ENCODE measurements at places on chromosomes 4 and X.

DNA sequence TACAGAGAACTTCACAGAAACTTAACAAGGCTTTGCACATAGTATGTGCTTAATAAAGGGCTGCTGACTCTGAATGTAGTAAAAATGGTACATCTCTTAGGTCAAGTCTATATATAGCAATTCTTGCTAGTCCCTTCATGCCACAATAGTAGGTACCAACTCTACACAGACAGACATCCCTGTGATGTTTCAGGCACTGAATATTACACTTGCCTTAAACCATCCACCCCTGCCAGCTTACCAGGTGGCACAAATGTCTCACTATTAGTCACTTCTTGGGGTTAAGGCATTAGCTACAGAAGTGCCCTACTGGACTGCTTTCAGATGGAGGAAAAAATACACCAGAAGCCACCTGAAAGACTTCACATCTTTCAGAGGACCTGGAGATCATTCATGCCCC, 86.3 kb upstream of the CITED1 start:
- no peak for DNase-seq

DNA sequence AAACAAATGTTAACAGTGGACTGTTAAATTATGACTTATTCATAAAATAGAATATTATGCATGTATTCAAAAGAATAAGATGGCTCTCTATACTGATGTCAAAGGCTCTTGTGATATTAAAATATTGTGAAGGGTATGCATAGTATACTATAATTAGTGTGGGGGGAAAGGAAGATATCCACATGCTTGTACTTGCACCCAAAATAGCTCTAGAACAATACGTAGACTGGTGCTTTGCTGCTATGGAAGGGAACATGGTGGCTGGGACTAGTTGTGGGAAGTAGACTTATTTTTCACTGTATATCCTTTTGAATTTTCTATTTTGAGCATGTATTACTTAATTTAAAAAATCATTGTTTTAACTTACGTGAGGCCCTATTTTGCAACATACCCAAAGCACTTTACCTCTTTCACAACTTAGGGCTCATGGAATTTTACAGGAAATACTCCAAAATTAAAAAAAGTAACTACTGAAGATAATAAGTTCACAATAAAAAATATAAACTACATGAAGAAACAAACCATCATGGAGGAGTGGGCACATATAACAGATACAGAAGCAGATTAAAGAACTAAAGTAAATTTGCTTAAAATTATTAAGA, 7.9 kb downstream of the PGRMC2 start:
- no peak for DNase-seq

DNA sequence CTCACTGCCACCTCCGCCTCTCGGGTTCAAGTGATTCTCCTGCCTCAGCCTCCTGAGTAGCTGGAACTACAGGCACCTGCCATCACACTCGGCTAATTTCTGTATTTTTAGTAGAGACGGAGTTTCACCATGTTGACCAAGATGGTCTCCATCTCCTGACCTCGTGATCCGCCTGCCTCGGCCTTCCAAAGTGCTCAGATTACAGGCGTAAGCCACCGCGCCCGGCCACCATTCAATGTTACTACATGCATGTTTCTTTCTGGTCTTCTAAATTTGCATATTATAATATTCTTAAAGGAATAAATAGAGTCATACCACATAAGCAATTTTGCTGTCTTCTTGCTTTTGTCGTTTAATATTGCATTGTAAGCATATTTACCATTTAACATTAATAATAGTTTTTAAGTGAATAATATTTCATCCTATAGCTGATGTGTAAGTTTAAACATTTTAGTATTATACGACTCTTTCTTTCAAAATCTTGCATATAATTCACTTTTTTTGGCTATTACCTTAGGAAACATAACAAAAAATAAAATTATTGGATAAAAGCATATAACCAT, 1270.4 kb downstream of the ADGRL3 start:
- no peak for DNase-seq

DNA sequence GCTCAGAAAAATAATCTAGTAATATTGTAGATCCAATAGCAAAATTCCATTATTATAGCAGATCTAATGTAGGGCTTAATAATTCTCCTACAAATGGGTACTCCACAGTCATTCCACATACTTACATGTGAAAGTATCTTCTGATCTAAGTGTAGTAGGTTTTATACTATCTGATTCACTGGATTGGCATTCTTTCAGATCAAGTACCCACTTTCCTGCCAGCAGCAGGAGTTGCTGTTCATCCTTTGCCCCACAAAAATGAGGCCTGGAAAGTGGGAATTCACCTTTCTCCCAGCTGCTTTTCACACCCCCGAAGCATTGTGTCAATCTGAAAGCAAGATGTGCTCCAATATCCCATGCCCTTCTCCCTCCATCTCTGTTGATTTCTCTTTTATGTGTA, 77.1 kb upstream of the RXFP1 start:
- no peak for DNase-seq

DNA sequence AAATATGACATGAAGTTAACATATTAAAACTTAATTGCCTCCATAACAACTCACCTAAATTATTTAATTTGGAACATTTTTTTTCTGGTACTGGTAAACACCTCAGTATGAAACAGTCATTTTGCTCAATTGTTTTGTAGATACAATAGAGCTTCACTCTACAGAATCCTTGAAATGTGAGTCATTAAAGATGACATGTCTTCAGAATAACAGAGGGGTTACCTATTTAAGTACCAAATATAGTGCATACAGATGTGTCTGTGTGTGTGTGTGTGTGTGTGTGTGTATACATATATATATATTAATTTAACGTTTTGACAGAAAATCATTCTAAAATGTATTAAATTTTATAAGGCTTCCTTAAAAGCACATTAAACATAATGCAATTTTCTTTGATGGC, 297.6 kb downstream of the INPP4B start:
- no peak for DNase-seq

DNA sequence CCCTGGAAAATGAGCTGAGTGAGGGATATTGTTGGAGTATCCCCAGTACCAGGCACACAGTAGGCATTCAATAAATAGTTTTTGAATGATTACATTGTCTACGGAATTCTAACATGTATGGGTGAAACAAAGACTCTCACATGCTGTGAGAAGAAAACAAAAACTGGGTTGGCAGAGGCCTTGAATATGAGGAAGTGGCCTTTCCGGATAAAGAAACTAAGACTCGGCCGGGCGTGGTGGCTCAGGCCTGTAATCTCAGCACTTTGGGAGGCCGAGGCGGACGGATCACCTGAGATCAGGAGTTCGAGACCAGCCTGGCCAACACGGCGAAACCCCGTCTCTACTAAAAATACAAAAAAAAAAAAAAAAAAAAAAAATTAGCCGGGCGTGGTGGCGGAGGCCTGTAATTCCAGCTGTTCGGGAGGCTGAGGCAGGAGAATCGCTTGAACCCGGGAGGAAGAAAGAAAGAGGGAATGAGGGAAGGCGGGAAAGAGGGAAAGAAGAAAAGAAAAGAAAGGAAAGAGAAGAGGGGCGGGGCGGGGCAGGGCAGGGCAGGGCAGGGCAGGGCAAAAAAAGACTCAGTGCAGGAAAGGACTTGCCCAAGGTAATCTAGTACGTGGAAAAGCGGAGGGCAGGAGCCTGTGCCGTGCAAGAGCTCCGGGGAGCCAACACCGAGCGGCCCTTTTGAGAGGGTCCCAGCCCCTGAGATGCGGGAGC, 689 bp upstream of the TMA16 start:
- DNase-seq, result no peak

GRCh38 chrX:81414630-81415029, 212.7 kb downstream of the SH3BGRL start:
- peak; percentile 1 for DNase-seq

GRCh38 chr4:179521952-179522351, 2079.7 kb upstream of the AGA start:
- DNase-seq, result no peak

DNA sequence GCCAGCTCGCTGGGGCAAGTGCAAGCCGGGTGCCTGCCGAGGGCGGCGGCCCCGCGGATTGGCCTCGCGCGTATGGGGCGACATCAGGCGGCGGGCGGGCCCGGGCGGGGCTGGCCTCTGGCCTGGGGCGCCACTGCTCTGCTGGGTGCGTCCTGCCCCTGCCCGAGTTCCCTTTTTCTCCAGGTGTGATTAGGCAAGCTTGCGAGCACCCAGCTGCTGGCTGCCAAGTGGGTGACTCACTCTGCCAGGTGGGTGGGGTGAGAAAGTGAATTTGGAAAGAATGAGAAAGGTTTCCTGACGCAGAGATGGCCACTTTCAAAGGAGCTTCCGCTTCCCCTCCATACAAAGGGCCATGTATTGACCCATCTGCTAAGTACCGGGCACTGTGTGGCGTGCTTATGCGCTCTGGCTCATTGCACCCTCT, 32.5 kb downstream of the FGFBP1 start:
- DNase-seq, result no peak

- DNase-seq, result no peak
Observed at GRCh38 chr4:168269896-168270295, 48.7 kb downstream of the DDX60 start.

- DNase-seq, result no peak
Observed at GRCh38 chrX:55340896-55341433, 76.2 kb upstream of the PAGE3 start.

DNA sequence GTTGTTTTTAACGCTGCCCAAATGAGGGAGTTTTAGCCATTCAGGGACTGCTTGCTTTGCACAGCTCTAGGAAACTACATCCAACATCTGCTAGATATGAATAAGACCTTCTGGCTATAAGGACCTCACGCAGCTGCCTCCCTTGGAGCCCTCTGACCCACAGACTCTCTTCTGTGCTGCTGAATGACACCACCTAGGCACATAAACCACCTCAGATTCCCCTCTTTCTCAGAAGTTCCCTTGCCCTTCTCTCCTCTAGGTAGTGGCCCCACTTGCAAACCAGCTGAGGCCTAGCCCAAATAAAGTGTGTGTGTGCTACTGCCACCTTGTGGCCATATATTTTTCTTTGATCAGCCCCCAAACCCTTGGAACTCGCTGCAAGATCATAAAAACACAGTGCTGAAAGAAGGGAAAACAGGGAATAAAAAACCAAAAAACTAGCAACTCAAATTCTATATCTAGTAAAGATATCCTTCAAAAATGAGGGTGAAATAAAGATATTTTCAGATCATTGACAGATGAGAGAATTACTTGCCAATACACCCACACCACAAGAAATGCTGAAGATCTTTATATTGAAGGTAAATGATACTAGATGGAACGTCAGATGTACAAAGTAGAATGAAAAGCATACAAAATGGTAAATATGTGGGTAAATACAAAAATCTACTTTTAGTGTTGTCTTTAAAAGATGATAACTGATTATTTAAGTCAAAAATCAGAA, 265.9 kb downstream of the ADAMTS3 start:
- DNase-seq, result peak; percentile 46

DNA sequence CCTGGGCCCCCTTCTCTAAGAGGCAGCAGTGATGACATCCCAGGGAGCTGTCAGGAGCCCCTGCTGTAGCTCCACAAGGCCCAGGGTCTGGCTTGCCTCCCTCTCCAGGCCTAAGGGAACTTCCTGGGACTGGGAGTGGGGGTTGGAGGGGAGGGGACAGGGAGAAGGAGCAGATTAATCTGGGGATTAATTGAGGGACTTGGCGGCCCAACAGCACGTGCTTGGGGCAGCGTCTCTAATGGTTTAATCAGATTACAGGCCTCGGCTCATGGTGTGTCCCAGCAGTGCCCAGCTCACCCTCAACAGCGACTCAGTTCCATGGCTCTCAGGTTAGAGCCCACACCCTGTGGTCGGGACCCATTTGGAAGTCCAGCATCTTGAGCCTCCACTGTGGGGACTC, 47.9 kb downstream of the EFNB1 start:
- no peak for DNase-seq

- DNase-seq, result peak; percentile 38
Observed at GRCh38 chrX:123267220-123267619, 83.1 kb downstream of the GRIA3 start.

- no peak for DNase-seq
Observed at GRCh38 chr4:166341992-166342391, 469.0 kb downstream of the TLL1 start.

DNA sequence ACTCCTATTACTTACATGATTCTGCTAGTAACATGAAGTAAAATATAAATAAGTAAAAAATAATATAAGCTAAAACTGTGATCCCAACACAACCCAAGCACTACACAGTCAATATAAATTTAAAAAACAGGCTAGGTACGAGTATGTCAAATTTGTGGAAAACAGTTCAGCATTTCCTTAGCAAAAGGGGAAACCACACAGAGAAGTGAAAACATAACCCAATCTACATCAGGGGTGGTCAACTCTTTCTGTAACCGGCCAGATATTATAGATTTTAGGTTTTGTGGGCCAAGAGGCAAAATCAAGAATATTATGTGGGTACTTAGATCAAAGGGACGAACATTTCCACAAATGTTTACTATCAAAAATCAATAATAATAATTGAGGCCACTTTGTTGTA, 70.1 kb downstream of the CHST7 start:
- DNase-seq, result no peak

DNA sequence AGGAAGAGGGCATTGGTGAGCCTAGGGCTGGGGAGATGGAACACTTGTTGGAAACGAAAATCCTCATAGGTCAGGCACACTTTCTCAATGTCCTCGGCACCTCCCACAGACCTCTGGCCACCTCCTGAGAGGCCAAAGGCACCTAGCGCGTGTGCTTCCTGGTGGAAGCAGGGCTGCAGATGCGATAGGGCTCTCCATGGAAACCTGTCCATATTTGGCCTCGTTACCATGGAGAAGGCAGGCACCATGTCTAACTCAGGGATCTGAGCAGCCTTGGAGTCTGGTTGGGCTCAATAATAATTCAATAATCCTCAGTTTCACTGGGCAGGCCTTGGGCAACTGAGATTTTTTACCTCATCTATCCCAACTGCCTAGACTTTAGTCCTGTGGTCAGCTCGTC, 58.3 kb downstream of the RAI2 start:
- no peak for DNase-seq

GRCh38 chrX:46703980-46704379, 54.9 kb downstream of the SLC9A7 start:
- no peak for DNase-seq

GRCh38 chr4:33302321-33302720, 2582.2 kb downstream of the PCDH7 start:
- no peak for DNase-seq

DNA sequence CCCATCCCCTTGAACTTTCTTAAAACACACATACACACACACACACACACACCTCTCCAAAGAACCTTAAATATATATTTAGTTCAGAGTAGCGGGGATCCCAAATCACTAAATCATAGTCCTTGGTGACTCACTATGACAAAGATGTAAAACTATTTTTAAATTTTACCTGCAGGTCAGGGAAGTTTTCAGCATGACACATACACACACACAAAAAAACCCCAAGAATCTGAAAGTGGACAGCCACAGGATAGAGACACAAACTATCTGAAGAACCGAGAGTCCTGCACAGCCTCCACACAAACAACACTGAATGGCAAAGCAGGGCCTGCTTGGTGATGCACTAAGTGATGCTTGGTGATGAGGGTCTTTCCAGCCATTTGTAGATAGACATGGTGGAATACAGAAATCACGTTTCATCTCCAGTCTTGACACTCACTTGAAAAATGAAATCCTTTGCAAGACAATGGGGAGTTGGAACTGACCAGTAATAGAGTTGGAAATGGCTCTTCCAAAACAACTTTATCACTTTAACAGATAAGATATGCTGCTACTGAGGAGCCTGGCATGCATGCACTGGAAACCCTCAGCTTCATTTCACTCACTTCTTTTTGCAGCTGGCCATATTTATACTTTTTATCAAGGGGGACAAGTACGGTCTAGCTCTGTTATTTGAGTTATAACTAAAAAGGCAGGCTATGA, 307.3 kb downstream of the RAPGEF2 start:
- no peak for DNase-seq

GRCh38 chr4:133162941-133163340, 13.8 kb downstream of the PCDH10 start:
- DNase-seq, result no peak

Data from AG08395 (cell line).